ENCODE measurements at places on chromosomes 1 and 21. TPM values are rescaled to one million over a fixed set of nuclear protein-coding genes. Genes with fewer than 3 reads are reported as not detected.

DNA sequence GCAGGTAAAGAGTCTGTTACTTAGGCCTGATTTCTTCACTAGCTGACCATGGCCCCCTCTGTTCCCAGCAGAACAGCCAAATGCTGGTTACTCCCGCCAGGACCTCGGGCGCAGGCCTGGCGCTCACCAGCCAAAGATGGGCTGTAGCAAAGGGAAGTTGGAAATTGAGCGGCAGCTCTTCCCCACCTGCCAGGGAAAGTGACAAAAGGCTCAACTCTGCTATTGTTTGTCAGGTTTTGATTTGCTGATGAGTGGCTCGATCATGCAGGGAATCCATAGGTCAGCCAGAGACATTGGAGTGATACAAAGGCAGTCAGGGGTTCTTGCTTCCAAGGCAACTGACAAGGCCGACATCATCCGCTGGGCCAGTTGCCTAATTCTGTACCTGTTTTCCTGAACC, 120.1 kb downstream of the ASTN1 start:
- H3K27ac ChIP-seq: no peak overlapping the region
- H3K4me3 ChIP-seq: no peak overlapping the region
- H3K4me1 ChIP-seq: peaks cover 7% of the 10 kb centered on the region
- no peak for DNase-seq

The FASLG gene
- not detected for total RNA-seq

GRCh38 chr1:155278689-155279160, 1.5 kb downstream of the HCN3 start:
- H3K27me3 ChIP-seq: no peaks in the 10 kb centered on the region
- H3K4me3 ChIP-seq: peak overlapping the region; percentile 49
- H3K36me3 ChIP-seq: peaks cover 10% of the 10 kb centered on the region
- peaks cover 22% of the 10 kb centered on the region for H3K4me1 ChIP-seq
- no peak for DNase-seq

The SLC25A34 gene
- total RNA-seq: 3.1 TPM

The FAM72A gene
- total RNA-seq: 4.2 TPM

The ITPKB gene
- total RNA-seq: 22.7 TPM

GRCh38 chr1:116572771-116573430, 2.1 kb upstream of the CD58 start:
- peaks cover 14% of the 10 kb centered on the region for H3K4me1 ChIP-seq
- no peak for DNase-seq

- peak overlapping the region; percentile 98 for H3K27ac ChIP-seq
- H3K4me1 ChIP-seq: no peaks in the 10 kb centered on the region
- no peaks in the 10 kb centered on the region for H3K36me3 ChIP-seq
- no peaks in the 10 kb centered on the region for H3K27me3 ChIP-seq
- no peak for DNase-seq
- peak overlapping the region; percentile 88 for H3K4me3 ChIP-seq
Measured at GRCh38 chr1:91499904-91500755, 521 bp upstream of the CDC7 start.

The F13B gene
- total RNA-seq: not detected

- H3K27me3 ChIP-seq: peaks cover 41% of the 10 kb centered on the region
- peaks cover 49% of the 10 kb centered on the region for H3K4me1 ChIP-seq
- H3K36me3 ChIP-seq: no peaks in the 10 kb centered on the region
Measured at GRCh38 chr1:24319312-24319863, at the start of gene GRHL3. GRHL3 (plus strand) TSS chr1:24319357; CDS start chr1:24319552, 195 bp downstream.

DNA sequence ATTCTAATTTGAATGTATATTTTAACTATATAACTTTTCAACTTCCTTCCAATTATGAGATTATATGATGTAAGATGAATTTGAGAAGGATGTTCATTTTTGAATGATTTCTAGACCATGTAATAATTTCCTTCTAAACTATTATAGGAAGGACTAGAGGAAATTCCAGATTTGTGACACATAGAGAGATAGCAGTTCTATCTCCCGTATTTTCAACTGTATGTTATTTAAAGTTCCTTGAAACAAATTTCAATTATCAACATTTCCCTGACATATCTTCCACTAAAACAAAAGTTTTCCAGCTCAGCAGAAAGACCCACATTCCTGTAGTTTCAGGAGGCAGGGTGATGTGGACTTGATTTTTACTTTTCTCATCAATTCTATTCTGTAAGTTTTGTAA, 396.7 kb upstream of the C1orf87 start:
- H3K4me1 ChIP-seq: no peaks in the 10 kb centered on the region
- DNase-seq: no peak
- no peak overlapping the region for H3K27ac ChIP-seq

DNA sequence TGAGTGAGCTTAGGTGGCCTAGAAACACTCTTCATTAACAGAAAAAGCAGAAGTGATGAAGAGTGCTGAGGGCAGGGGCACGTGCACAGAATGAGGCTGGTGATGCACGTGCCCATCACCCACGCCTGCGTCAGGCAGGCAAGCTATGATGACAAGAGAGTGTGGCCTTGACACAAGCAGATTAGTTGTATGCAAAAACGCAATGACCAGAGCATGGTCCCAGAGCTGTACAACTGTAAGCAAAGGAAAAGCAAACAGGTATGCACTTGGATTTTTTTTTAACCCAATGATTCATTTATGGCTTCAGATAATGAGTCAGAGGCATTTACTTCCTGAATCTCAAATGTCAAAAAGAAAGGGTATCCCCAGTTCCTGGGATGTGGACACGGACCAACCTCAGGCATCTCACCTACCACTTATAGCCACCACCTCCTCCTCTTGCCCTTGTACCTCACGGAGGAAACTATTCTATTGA, 9.1 kb upstream of the TMEM61 start:
- peaks cover 7% of the 10 kb centered on the region for H3K4me1 ChIP-seq
- no peak overlapping the region for H3K4me3 ChIP-seq
- DNase-seq: no peak
- H3K27me3 ChIP-seq: no peaks in the 10 kb centered on the region
- H3K36me3 ChIP-seq: no peaks in the 10 kb centered on the region

The TFF2 gene
- total RNA-seq: not detected

The MSH4 gene
- total RNA-seq: 0.44 TPM

DNA sequence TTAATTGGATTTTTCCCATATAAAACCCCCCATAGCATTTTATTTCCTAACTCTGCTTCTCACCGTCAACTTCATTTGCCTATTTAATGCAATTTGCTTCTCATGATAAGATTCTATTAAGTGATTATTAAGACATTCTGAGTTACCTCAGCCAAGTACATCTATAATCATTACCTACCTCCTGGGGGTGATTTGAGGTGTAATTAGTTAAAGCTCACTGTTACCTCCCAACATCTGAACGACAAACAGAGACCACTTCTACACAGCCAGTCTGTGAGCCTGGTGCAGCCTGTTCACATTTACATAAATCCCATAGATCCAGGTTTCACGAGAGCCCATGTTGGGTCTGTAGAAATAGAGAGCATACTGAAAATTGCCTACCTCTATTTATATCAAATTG, 65.7 kb upstream of the SSX2IP start:
- H3K27ac ChIP-seq: no peak overlapping the region
- peaks cover 23% of the 10 kb centered on the region for H3K4me1 ChIP-seq
- no peak for DNase-seq

- DNase-seq: no peak
- peaks cover 4% of the 10 kb centered on the region for H3K4me1 ChIP-seq
- H3K36me3 ChIP-seq: no peaks in the 10 kb centered on the region
Measured at GRCh38 chr1:246108278-246108925, 398.7 kb downstream of the SMYD3 start.

GRCh38 chr1:64516803-64517568, 47.1 kb downstream of the CACHD1 start:
- DNase-seq: no peak
- H3K36me3 ChIP-seq: no peaks in the 10 kb centered on the region
- H3K4me1 ChIP-seq: peaks cover 5% of the 10 kb centered on the region
- H3K27ac ChIP-seq: no peak overlapping the region
- H3K4me3 ChIP-seq: no peak overlapping the region

DNA sequence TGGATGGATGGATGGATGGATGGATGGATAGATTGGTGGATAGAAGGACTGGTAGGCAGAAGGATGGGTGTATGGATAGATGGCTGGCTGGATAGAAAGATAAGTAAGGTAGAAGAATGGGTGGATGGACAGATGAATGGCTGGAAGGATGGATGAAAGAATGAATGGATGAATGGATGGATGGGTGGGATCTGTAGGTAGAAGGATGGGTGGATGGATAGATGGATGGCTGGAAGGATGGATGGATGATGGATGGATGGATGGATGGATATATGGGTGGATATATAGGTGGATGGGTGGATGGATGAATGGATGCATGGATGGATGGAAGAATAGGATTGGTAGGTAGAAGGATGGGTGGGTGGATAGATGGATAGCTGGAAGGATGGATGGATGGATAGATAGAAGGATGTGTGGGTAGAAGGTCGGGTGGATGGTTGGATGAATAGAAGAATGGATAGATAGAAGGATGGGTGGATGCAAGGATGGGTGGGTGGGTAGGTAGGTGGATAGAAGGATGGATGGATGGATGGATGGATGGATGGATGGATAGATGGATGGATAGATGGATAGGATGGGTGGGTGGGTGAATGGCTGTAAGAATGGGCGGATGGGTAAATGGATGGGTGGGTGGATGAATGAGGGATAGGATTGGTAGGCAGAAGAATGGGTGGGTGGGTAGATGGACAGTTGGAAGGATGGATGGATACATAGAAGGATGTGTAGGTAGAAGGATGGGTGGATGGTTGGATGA, 7.5 kb downstream of the MASP2 start:
- H3K4me1 ChIP-seq: peaks cover 5% of the 10 kb centered on the region
- H3K36me3 ChIP-seq: no peaks in the 10 kb centered on the region
- H3K27ac ChIP-seq: no peak overlapping the region
- no peak overlapping the region for H3K4me3 ChIP-seq

GRCh38 chr1:236953151-236953700, 51.0 kb downstream of the MT1HL1 start:
- no peaks in the 10 kb centered on the region for H3K27me3 ChIP-seq
- H3K36me3 ChIP-seq: no peaks in the 10 kb centered on the region
- no peak overlapping the region for H3K4me3 ChIP-seq
- no peak overlapping the region for H3K27ac ChIP-seq
- H3K4me1 ChIP-seq: peaks cover 10% of the 10 kb centered on the region

The BACE2 gene
- total RNA-seq: 33.5 TPM

DNA sequence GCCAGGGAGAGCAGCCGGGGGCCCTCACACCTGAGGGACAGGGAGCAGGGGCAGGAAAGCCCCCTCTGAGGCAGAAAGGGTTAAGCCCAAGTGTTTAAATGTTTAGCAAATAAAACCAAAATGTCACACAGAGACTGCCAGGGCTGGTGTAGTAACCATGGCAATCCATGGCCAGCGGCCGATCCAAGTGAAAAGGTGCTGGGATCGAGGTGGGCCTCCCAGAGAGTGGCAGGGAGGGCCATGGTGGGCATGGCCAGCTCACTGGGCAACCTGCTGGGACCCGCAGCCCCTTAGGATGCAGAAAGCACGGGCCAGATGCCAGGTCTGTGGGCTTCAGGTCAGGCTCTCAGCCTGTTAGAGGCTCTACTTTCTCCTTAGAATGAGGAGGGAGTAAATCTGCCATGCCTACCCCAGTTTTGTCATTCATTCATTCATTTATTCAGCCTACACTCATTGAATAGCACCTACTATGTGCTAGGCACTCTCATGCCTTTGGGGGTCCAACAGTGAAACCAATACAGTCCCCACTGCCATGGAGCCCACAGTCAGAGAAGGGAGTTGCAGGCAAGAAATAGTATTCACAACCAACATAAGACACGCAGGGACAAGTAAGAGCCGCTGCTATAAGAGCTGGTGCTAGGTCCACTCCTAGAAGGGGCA, 56.1 kb downstream of the KCNN3 start:
- DNase-seq: no peak
- H3K4me3 ChIP-seq: no peak overlapping the region
- peak overlapping the region; percentile 4 for H3K27ac ChIP-seq
- no peaks in the 10 kb centered on the region for H3K27me3 ChIP-seq

DNA sequence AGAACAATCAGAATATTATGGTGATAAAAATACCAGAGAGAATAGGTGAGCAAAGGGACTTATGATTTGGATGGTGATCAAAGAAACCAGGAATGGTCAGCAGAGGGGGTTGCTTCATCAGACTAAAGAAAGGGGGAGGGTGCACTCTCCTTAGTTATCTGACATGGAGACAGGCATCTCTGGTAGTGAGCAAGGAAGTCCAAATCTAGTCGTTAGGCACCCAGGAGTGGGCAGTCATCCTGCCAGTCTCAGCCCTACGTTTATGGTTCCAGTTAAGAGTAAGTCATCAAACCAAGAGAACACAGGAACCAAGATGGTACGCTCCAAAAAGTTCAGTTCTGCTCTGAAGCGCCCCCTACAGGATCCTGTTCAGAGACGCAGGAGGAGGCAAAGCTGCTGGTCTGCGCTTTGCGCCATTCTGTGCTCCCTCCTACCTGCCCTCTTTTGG, 28.6 kb downstream of the EBNA1BP2 start:
- no peaks in the 10 kb centered on the region for H3K36me3 ChIP-seq
- H3K27ac ChIP-seq: no peak overlapping the region
- H3K4me3 ChIP-seq: no peak overlapping the region
- H3K27me3 ChIP-seq: peaks cover 6% of the 10 kb centered on the region
- no peak for DNase-seq
- peaks cover 12% of the 10 kb centered on the region for H3K4me1 ChIP-seq

GRCh38 chr21:32427958-32428623, 15.6 kb downstream of the EVA1C start:
- no peak overlapping the region for H3K27ac ChIP-seq
- H3K4me1 ChIP-seq: peaks cover 6% of the 10 kb centered on the region
- no peaks in the 10 kb centered on the region for H3K27me3 ChIP-seq
- no peak overlapping the region for H3K4me3 ChIP-seq

DNA sequence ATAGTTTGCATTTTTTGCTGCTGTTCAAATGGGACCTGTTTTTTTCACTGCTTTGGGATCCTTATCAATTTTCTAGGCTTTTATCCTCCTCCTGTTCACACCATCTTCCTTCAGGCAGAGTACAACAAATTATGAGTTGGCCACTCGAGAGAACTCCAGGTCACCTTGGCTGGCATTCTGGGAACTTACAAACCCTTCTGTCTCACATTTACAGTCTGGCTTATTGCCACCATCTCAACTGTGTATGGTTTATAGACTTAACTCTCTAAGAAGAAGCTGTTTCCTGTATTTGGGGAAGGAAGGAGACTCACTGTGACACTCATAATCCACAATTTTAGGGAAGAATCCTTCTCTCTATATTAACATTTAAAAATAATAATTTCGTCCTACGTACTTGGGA, 5.4 kb upstream of the ZNF691 start:
- no peaks in the 10 kb centered on the region for H3K27me3 ChIP-seq
- H3K4me1 ChIP-seq: peaks cover 3% of the 10 kb centered on the region
- no peak overlapping the region for H3K27ac ChIP-seq
- no peak overlapping the region for H3K4me3 ChIP-seq
- H3K36me3 ChIP-seq: peaks cover 7% of the 10 kb centered on the region

The SPRR3 gene
- total RNA-seq: 0.39 TPM

The SELENBP1 gene
- 36.2 TPM for total RNA-seq

GRCh38 chr1:30287976-30288375, 435.4 kb downstream of the MATN1 start:
- no peaks in the 10 kb centered on the region for H3K36me3 ChIP-seq
- peaks cover 14% of the 10 kb centered on the region for H3K4me1 ChIP-seq
- H3K27ac ChIP-seq: no peak overlapping the region
- H3K27me3 ChIP-seq: no peaks in the 10 kb centered on the region
- no peak for DNase-seq

The OR2L3 gene
- 0.11 TPM for total RNA-seq

The NUF2 gene
- 13.1 TPM for total RNA-seq

GRCh38 chr1:109791495-109792043, 27.8 kb upstream of the EPS8L3 start:
- H3K4me1 ChIP-seq: peaks cover 46% of the 10 kb centered on the region
- no peaks in the 10 kb centered on the region for H3K27me3 ChIP-seq
- no peaks in the 10 kb centered on the region for H3K36me3 ChIP-seq

GRCh38 chr1:51309291-51309690, 21.1 kb downstream of the TTC39A start:
- H3K36me3 ChIP-seq: peaks cover 3% of the 10 kb centered on the region
- no peaks in the 10 kb centered on the region for H3K27me3 ChIP-seq
- H3K27ac ChIP-seq: no peak overlapping the region
- no peaks in the 10 kb centered on the region for H3K4me1 ChIP-seq
